ENCODE measurements at places on chromosomes 12 and 14.

GRCh38 chr14:87002776-87003175 is 990.2 kb downstream of the GALC start:
- DNase-seq, result no peak

DNA sequence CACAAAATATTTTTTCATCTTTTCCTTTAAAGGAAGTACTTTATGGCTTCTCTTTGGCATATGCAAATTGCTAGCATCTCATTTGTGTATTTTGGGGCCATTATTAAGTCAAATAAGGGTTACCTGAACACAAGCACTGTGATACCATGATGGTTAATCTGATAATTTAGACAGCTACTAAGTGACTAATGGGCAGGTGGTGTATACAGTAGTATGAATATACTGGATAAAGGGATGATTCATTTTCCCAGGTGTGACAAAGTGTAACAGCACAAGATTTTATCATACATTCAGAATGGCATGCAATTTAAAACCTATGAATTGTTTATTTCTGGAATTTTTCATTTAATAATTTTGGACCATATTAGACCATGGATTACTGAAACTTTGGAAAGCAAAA is 27.2 kb upstream of the ANO4 start:
- no peak for DNase-seq

DNA sequence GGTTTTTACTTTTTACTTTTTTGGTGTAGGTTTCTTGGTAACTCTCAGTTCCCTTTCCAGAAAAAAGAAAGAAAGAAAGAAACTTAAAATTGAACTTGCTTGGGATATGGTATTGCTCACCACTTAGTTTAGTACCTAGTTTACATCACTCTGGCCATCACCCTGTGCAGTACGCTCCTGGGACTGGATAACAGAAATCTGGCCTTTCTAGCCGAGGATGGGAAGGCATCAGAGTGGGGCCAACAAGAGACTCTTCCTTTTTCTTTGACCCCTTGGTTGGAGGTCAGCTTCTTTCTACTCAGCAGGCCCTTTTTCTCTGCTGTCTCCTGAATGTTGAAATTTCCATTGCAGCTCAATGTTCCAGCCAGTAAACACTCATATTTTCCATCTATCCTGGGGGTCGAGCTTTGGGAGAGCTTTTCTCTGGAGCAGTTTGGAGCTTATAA is 156.6 kb downstream of the TGFB3 start:
- DNase-seq, result no peak

DNA sequence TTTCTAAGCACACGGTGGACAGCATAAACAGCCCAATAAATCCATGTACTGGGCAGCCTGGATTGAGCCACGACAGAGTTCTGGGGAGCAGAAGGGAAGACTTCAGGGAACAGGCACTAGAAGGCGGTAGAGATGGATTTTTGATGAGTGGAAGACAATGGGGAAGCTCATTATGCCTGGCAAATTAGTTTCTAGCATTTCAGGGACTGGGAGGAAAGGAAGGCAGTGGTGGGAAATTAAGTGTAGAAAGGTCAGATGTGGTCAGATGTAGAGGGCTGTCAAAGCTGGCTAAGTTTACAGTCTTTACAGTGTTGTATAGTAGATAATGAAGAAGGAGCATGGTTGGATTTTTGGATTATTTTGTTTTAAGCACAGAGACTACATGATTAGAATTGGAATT is 9.2 kb downstream of the EGLN3 start:
- no peak for DNase-seq

DNA sequence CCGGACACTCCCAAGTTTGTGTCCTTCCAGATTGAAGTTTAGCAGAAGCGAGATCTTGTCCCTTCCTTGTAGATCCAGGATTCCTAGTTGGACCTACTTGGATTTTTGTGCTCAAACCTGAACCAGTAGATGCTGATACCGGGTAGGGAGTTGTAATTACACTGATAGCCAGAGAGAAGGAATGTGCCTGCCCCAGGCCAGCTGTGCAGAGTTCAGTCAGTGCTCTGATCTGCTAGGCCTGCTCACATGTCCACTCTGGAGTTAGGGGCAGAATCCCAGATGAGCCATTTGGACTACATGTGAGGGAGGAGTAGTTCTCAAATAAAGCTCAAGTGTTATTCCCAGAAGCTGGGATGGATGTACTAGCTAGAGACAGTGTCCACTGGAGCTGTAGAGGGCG is 65.7 kb downstream of the PRKCH start:
- DNase-seq, result no peak

- DNase-seq, result no peak
Observed at GRCh38 chr14:95389471-95390011, 69.8 kb upstream of the CLMN start.

DNA sequence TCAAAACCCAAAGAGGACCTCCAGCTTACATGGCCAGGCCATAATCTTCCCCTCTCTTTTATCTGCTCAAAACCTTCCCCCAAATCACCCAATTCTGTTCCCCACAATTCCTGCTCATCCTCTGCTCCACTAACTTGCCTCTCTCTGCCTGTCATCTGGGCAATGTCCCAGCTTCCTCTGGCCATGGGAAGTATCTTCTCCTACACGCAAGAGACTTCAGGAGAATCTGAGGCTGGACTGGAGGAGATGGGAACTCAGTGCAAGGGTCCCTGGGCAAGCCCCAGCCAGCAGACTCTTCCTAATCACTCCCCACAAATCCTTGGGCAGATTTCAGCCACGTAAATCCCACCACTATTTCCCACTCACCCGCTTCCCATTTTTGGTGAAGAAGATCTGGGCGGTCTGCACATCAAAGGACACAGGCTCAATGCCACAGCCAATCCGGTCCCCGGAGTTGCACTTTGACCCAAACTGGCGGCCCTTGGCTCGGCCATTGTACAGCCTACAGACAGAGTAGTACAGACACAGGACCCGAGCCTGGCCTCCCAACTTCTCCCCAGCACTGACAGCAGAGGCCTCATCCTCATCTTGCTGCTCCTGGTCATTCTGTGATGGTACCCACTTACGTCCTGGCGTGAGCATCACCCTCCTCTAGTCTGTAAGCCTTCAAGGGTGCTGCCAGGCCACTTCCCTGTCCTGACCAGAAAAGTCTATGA is 4.7 kb downstream of the SPRYD3 start:
- no peak for DNase-seq

Data from neural progenitor cell (in vitro differentiated cells).